ENCODE measurements at places on chromosomes 2 and 18. TPM values are rescaled to one million over a fixed set of nuclear protein-coding genes. Genes with fewer than 3 reads are reported as not detected.

DNA sequence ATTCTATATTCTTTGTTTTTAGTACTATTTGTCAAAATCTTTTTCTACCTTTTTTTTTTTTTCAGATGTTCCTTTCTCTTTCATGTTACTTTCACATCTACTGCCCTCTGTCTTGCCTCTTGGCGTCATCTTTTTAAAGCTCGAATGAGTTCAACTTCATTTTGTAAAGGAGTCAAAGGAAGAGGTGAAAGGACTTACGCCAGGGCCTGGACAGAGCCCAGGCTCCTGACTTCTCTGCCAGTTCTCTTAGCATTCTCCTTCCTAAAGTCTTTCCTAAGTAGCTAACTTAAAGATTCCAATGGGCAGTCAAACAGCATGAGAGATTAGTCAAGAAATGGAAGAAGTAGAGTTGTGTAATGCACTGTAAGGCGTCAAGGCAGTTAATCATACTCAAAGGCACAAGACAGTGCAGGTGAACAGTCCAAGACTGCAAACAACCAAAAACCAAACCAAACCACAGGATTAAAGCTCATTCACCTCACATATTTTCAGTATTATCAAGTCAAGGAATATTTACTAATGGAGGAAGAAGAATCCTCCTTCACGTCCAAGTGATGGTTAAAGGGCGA lies 301.7 kb downstream of the TCF4 start:
- DNase-seq, result no peak

- no peak for DNase-seq
Measured at GRCh38 chr2:128272601-128273468, 45.8 kb downstream of the HS6ST1 start.

DNA sequence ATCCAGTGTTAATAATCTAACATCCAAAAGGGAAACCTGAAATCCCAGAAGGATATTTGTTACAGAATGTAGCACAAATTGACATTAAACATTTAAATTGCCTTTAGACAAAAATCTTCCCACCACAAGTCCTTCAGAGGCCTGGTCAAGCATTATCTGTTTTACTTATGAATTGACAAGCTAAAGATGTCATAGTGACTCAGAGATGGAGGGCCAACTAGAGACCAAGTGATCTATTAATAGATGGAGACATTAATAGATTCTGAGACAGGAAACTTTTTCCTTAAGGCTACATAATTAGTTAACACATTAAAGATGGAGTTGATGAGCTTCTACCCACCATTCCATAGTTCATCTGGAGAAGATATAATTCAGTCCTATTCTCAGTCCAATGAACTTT lies 526.2 kb downstream of the IRS1 start:
- no peak for DNase-seq

DNA sequence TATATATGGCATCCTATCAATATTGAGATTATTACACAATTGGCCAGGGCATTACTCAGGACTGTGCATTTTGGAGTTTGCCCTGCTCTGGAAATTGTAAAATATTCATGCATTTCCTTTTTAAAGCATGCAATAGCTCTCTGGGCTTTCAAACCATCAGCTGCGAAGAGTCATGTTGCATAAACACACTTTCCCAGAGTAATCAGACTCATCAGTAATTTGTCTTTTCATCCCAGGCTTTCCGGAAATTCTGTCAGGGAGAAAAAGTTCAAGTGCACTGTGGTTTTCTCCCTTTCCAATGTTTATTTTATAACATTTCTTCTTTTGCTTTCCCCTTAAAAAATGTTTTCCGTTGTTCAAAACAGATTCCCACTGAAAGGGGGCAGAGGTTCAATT lies 38.9 kb upstream of the FHL2 start:
- no peak for DNase-seq

GRCh38 chr2:223383315-223383714 lies 218.8 kb downstream of the SCG2 start:
- DNase-seq, result no peak

GRCh38 chr2:8819194-8819593 lies 18.2 kb downstream of the KIDINS220 start:
- DNase-seq, result no peak

DNA sequence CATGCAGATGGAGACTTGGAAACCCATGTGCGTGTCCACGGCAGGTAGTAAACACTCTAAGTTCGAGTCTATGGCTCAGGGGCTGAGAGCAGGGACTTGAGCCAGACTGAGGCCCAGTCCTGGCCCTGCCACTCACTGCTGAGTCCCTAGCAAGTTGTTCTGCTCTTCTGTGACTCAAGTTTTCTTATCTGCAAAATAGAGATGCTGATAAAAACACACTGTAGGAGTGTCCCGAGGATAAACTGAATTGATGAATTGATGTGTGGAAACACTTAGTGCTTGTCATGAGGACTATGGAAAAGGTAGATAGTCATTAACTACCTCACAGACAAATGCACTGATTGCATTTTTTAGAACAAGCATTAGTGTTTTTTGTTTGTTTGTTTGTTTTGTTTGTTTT lies 73.2 kb downstream of the BOLA3 start:
- DNase-seq, result no peak

Gene IL18R1
- 0.72 TPM for polyA plus RNA-seq

Gene G6PC2
- not detected for polyA plus RNA-seq

Gene TNS1
- 109 TPM for polyA plus RNA-seq
